Thyroid gland (tissue), 4 donors: ENCODE measurements at places on chromosomes 2 and 18. TPM values are rescaled to one million over a fixed set of nuclear protein-coding genes. Genes with fewer than 3 reads are reported as not detected.

Gene RGPD3
- 0.63 TPM for total RNA-seq

Gene RAB17
- 81.8 TPM for total RNA-seq

Gene SLC23A3
- total RNA-seq: 3.3 TPM

Gene CXCR4
- 11.0 TPM for total RNA-seq

Gene ABCG8
- total RNA-seq: not detected

DNA sequence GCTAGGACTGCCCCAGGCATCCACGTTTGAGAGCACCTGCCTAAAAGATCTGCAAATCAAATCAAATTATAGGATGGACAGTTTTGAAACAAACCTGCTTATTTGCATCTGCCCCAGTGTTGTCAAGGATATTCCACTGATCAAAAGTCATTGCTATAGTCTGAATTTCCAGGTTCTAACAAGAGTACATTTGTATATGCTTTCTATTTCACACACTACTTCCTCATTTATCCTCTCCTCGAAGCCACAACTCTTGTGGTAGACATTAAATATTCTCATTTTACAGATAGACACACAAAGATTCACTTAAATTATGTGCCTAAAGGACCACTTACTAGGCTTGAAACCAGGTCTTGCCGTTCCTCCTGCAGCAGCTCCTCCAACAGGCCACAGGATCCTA lies 11.9 kb upstream of the TET3 start:
- no peak for DNase-seq

- DNase-seq: no peak
These were observed 138.5 kb downstream of the MTX2 start for GRCh38 chr2:176407706-176408105.

DNA sequence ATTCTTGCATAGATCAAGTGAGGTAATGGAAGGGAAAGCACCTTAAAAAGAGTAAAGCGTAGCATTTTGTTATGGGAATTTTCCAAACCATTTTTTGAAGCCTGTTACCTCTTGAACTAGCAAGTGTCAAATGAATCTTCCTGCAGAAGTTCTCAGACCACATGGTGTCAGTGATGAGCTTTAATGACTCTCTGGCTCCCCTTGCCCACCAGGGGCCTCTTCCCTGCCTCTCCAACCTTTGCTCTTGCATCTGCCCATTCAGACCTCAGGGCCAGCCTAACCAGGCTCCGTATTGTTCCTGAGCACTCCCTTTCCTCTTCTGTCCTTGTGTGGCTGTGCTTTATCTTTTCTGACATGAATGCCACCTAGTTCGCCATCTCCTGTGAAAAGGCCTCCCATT lies 155.9 kb downstream of the DIS3L2 start:
- DNase-seq: no peak

- DNase-seq: no peak
These were observed 10.2 kb downstream of the NAGK start for GRCh38 chr2:71078624-71079023.

DNA sequence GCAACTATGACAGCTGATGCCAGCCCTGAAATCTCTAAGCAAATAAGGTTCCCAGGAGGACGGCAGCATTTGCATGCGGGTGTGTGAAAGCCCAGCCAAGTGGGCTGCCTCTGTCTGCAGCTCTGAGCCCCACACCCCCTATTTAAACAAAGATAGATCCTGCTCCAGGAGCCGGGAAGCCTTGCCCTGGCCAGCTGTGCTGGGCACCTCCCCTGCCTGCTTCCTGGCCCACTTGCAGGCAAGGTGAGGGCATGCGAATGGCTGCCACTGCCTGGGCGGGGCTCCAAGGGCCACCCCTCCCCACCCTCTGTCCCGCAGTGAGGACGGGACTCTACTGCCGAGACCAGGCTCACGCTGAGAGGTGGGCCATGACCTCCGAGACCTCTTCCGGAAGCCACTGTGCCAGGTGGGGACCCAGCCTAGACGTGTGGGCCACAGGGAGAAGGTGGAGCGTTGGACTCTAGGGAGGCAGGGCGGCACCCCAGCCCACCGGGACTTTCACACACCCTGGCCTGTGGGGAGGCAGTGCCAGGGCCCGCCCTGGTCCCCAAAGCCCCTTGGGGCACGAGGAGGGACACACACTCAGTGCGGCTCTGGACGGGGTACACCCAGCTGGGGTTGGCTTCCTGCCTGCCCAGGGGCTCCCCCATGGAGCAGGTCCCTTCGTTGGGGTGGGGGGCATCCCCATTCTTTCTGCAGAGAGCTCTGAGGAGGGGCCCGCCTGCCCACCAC lies at the start of gene ANO7:
Gene ANO7 (plus strand): TSS at position 317 of the 732 bp plus-strand sequence. CDS start 1,387 bp downstream, outside the sequence.
- no peak for DNase-seq

- peak; percentile 61 for DNase-seq
These were observed 12.1 kb upstream of the ARHGEF4 start for GRCh38 chr2:130824492-130825061.

DNA sequence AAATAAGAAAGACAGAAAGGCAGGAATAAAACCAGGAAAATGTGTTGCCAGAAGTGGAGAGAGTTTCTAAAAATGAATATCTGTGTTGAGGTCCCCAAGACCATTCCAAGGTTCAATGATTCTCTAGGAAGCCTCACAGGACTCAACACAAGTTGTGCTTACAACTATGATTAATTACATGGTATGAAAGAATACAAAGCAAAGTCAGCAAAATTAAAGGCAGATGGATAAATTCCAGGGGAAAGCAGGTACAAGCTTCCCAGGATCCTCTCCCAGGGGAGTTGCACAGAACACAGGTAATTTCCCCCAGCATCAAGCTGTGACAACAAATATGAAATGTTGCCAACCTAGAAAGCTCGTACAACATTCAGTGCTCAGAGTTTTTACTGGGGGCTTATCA lies 154.4 kb upstream of the HNMT start:
- DNase-seq: no peak
